HT-29 (cell line): ENCODE measurements at places on chromosomes 6 and 20. TPM values are rescaled to one million over a fixed set of nuclear protein-coding genes. Genes with fewer than 3 reads are reported as not detected.

DNA sequence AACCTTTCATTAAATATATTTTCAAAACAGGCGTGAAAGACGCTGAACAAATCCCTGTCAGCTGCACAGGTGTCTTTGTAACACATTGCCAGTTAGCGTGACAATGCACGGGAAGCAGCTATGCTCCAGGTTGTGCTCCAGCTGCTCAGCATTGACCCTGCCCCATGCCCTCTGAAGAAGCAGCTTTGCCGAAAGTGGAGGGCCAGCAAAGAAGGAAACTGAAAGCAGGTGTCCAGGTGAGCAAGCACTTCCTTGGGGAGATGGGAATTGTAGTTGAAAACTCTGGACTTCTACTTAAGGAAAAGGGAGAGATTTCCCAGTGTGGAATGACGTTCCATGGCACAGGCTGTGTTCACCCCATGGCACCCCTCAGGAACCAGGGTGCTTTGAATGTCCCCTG is 125.7 kb downstream of the TTLL2 start:
- DNase-seq: no peak

GRCh38 chr6:118509009-118509617 is 39.0 kb upstream of the PLN start:
- DNase-seq: peak; percentile 39

DNA sequence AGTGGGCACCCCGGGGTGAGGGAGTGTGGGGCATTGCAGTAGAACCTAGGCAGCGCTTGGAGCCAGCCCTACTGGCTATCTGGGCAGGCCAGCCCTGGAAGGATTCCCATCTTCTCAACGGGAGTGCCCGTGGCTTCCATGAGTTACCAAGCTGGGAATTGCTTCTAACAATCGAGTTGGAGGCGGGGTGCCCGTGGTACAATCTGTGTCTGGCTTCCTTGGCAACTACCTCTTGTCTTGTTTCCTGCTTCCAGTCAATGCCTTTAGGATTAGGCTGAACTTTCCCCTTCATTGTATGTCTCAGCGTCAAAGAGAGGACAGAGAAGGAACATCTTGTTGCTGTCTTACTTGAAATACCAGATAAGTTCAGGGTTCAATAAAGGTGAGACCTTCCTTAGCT is 33.3 kb downstream of the PPP1R14C start:
- peak; percentile 61 for DNase-seq

DNA sequence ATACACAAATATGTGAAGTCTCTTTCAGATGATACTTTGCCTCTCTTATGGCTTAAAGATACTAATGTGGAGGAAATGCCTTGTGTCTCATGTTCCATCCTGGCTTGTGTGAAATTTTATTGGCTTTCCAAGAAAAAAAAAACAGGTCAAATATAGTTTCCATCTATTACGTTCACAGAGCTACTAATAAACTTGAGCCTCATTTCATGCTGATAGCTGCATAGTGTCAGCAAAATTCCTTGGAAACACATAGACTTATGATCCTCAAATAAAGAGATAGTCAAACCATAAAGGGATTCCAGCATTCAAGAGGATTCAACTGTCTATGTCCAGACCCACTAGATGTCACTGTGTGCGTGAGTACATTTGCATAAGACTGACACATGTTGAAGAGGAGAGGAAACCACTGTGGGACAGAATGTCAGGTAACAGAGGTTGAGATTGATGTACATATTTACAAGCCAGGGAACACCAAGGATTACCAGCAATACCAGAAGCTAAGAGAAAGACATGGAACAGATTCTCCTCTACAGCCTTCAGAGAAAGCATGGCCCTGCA is 266.6 kb downstream of the COL12A1 start:
- DNase-seq: peak; percentile 48

- peak; percentile 29 for DNase-seq
Observed at GRCh38 chr6:139732451-139732850, 358.0 kb upstream of the CITED2 start.

- no peak for DNase-seq
Observed at GRCh38 chr6:9514146-9514545, 900.7 kb downstream of the TFAP2A start.

DNA sequence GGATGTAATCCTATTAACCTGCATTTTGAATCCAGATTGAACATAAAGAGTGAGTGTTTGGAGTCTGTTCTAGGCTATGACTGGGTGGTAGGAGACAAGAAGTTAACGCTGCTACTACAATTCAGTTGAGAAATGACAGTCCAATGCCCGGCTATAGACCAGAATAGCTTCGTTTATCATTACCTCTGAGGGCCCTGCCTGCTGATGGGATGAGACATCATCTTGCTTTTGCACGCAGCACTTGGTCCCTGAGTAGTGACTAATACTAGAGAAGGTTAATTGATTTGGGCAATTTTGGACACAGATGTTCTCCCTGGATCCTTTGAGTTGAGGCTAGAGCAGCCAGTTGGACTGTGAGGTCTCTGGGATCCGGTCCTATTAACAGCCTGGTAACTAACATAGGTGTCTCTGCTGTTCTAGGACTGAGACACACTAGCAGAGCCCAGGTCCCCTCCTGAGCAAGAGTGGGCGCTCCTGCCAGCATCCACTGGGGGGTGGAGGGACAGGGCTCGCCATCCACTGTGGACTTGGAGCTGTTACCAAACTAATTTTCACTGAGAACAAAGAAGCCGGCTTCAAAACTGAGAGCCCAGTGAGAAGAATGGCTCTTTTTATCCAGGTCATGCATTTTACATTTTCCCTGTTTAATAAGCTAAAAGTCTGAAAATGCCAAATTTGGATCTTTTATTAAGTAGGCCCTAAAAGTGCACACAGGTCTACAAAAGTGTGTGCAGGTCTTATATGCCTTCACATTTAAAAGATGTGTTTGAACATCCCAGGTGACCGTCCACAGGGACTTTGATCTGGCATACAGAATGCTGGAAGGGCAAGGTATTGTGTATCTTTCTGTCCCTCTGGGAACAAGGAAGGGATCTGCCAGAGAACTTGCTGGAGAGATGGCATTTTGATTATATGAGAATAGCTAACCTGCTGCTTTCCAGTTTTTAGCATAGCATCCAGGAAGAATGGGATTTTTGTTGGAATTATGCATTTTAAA is 212.5 kb downstream of the CDH4 start:
- DNase-seq: no peak

- peak; percentile 87 for DNase-seq
Observed at GRCh38 chr6:16712931-16713484, 48.3 kb downstream of the ATXN1 start.

- DNase-seq: peak; percentile 52
Observed at GRCh38 chr6:2744209-2744771, 6.4 kb downstream of the MYLK4 start.

- DNase-seq: peak; percentile 44
Observed at GRCh38 chr6:144219056-144219685, 66.0 kb upstream of the UTRN start.

- DNase-seq: no peak
Observed at GRCh38 chr6:32436995-32437836, 2.5 kb upstream of the HLA-DRA start.

GRCh38 chr6:4790158-4790899 is 14.1 kb downstream of the CDYL start:
- no peak for DNase-seq

DNA sequence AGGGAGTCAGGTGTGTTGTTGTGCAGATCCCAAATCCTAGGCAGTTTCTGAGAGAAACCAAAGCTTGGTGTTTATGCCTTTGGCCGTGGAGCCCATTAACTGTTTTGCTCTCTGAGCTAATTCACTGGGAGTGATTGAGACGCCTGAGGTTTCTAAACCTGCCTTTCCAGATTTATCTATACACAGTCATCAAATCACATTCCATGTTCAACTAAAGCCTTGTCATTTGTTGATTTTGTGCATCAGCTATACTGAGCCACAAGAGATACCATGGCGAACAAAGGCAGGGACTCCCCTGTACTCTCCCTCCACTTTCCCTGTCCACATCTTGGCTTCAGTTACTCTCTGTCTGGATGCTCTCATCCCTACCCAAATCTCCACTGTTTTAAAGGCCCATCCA is 229.7 kb upstream of the PMEPA1 start:
- peak; percentile 16 for DNase-seq

DNA sequence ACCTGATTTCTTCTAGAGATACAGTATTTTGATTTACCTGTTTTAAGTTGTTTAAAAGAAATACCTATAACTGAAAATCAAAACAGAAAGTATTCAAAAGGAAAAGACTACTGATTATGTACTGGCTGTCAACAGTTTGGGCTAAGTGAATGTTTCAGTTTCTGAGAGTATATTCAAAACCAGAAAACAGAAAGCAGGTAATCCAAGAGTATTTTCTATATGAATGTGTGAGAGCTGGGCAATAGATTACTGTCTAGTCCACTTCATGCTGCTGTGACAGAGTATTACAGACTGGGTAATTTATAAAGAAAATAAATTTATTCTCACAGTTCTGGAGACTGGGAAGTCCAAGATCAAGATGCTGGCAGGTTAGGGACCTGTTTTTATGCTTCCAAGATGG is 261.0 kb downstream of the ARHGAP18 start:
- DNase-seq: no peak

DNA sequence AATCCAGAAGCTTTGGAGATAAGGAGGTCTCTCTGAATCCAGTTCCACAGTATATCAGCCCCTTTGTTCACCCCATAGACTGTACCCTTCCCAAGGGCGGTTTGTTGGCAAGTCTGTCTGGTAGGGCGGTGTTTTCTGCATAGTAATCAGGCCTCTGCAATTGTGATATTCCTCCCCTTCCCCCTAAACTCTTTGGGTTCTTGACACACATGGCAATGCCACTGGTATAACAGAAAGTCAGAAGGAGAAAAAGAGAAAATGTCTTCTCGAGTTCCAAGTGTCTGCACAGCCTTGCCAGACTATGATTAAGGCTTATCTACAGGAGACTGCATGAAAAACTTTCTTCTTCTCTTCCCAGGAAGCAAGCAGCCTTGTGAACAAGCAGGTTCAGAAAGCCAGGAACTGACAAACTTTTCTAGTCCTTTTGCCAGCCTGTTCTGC is 45.6 kb downstream of the FOXO3 start:
- no peak for DNase-seq

DNA sequence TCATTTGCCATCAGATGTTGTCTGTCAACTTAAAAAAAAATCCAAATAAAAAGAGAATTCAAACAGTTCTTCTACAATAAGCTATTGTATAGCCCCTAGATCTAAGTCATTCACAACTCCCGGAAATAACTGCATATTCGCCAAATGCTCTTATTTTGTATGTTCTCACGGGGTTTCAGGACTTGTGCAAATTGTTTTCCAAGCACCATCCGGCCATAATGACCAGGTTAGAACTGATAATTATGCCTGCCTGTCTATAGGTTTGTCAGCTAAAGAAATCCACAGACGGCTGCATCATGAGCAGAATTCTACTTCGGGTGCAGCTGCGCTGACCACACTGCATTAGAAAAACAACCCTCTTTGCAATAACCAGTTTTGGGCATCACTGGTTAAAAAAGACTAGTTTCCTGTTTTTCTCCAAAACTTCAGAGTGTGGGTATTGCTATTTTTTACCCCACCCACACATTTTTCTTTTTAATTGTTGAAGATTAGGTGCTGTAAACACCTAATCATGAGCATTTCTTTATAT is 87.7 kb downstream of the HIVEP2 start:
- DNase-seq: no peak

DNA sequence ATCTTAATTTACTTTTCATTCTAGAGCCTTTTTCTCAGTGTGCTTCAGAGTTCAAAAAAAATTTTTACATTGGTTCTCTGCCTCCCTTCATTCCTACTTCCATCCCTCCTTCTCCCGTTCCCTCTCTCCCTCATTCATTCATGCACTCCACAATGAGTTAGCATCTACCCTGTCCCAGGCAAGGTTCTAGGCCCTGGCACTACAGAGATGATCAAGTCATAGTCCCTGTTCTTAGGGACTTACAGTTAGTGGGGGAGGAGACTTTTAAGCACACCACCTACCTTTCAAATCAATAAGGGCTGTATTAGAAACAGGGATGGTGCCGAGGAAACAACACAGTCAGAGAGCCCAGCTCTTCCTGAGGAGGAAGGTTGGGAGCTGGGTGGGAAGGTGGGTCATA is 40.3 kb downstream of the MAP3K5 start:
- no peak for DNase-seq

GRCh38 chr6:121993362-121993761 is 406.1 kb upstream of the HSF2 start:
- DNase-seq: no peak

DNA sequence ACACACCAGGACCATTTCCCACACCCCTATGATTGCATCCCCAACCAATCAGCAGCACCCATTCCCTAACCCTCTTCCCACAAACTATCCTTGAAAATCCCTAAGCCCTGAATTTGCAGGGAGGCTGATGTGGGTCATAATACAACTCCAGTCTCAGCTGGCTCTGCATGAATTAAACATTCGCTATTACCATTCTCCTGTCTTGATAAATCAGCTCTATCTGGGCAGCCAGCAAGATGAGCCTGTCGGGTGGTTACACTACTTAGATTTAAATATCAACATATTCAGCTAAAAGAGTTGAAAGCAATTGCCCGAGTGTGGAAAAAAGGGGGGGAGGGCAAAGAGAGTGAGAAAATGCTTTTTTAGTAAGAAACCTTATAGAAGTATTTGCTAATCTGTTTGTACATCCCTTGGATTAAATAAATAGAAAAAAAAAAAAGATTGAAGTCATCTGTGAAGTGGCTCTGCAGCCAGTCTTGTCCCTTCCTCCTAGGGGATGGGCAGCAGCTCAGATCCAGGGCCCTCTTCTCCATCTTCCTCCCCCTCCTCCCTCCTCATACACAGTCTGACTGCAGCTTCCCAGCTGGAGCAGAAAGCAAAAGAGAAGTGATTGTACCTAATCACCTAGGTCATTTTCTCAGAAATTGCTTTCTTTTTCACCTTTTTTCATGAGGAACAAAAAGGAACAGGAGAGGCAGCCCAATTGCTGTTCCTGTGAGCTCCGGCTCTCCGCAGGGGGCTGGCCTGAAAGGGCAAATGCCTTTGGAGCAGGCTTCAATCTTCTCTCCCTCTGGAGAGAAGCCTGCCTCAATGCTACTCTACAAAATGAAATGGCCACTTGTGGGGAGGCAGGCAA is 356.6 kb upstream of the SULF2 start:
- DNase-seq: no peak

GRCh38 chr20:59628171-59628570 is 23.8 kb downstream of the PHACTR3 start:
- no peak for DNase-seq

The ADGRF5 gene
- 0.05 TPM in 1 of 2 replicates, not detected in the other for total RNA-seq

The PNRC1 gene
- 17.8 and 19.4 TPM in 2 replicates for total RNA-seq

The ZSWIM3 gene
- 2.3 and 2.9 TPM in 2 replicates for total RNA-seq

The ZNF343 gene
- 1.2 and 5.0 TPM in 2 replicates for total RNA-seq

The GPR6 gene
- not detected in 2 replicates for total RNA-seq

The CAGE1 gene
- 0.10 and 0.16 TPM in 2 replicates for total RNA-seq

The TFAP2C gene
- 0.16 TPM in 1 of 2 replicates, not detected in the other for total RNA-seq

The CHMP4B gene
- total RNA-seq: 117 and 120 TPM in 2 replicates

The KIAA1586 gene
- 2.3 and 2.4 TPM in 2 replicates for total RNA-seq

The HLA-DQB2 gene
- total RNA-seq: not detected in 2 replicates

The CST1 gene
- total RNA-seq: 0.39 and 2.3 TPM in 2 replicates

The CASS4 gene
- total RNA-seq: 0.05 TPM in 1 of 2 replicates, not detected in the other

The BCLAF1 gene
- total RNA-seq: 60.2 and 69.3 TPM in 2 replicates
